ENCODE measurements at places on chromosomes 12 and 14. TPM values are rescaled to one million over a fixed set of nuclear protein-coding genes. Genes with fewer than 3 reads are reported as not detected.

Gene PLEKHG3
- 0.12 TPM for total RNA-seq

Gene PRH2
- total RNA-seq, result not detected

Gene PPFIA2
- not detected for total RNA-seq

- peak; percentile 90 for DNase-seq
These were observed at the start of gene TESPA1 for GRCh38 chr12:54984658-54985376. Gene TESPA1 (minus strand): TSS chr12:54984762. CDS start chr12:54974562, 10,200 bp downstream.

- peak; percentile 33 for DNase-seq
These were observed at the start of gene SLC8A3 for GRCh38 chr14:70188659-70189455. Gene SLC8A3 (minus strand): TSS chr14:70188951. CDS start chr14:70168422, 20,529 bp downstream.

DNA sequence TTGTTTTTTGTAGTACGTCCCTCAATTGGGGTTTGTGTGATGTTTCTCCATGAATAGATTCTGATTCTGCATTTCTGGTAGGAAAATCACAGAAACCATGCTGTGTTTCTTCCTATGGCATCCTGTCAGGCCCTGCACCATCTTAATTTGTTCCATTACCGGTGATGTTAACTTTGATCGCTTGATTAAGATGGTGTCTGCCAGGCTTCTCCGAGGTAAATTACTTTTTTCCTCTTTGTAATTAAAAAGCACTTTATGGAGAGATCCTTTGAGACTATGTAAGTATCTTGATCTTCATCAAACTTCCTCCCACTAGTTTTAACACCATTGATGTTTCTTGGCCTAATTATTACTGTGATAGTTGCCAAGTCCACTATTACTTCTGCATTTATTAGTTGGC lies 15.0 kb upstream of the KRT7 start:
- no peak for DNase-seq

- no peak for DNase-seq
These were observed 159.3 kb upstream of the FOXN3 start for GRCh38 chr14:89576145-89576927.

- no peak for DNase-seq
These were observed 358.7 kb downstream of the RAD51B start for GRCh38 chr14:68178282-68178681.

DNA sequence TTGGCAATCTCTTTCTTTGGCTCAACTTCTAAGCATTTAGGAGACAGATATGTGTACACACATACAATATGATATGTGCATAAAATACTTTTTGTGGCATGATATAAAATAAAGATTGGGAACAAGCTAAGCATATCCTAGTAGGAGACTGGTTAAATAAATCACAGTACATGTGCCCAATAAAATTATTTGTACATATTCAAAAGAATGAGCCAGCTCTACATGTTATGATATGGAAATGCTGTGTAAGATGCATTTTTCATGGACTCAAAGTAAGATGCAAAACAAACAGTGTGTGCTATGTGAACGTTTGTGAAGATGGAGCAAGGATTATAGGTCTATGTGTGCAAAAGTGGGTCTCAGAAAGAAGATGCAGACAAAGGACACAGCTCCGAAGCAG lies 311.4 kb downstream of the TMEM132D start:
- DNase-seq, result no peak

GRCh38 chr12:77514511-77514910 lies 316.2 kb upstream of the NAV3 start:
- no peak for DNase-seq

- DNase-seq, result no peak
These were observed 129.6 kb downstream of the PAPOLA start for GRCh38 chr14:96631621-96632362.
